HepG2 (cell line): ENCODE measurements at places on chromosomes 6 and 20. TPM values are rescaled to one million over a fixed set of nuclear protein-coding genes. Genes with fewer than 3 reads are reported as not detected.

The VGLL2 gene
- total RNA-seq = not detected in 2 replicates

The CCDC170 gene
- total RNA-seq = 5.1 and 8.9 TPM in 2 replicates

The TFAP2A gene
- not detected in 2 replicates for total RNA-seq

The GPX5 gene
- total RNA-seq = not detected in 2 replicates

The PTGIS gene
- total RNA-seq = not detected in 2 replicates

The CDKN1A gene
- 56.0 and 60.7 TPM in 2 replicates for total RNA-seq

The RAE1 gene
- total RNA-seq = 72.9 and 84.7 TPM in 2 replicates

The ID4 gene
- total RNA-seq = 0.44 and 0.60 TPM in 2 replicates

The TRIM40 gene
- 0.13 TPM in 1 of 2 replicates, not detected in the other for total RNA-seq

The TNF gene
- not detected in 2 replicates for total RNA-seq

The ACTL10 gene
- total RNA-seq = not detected in 2 replicates

The CAPN11 gene
- 0.07 TPM in 1 of 2 replicates, not detected in the other for total RNA-seq

The RNGTT gene
- total RNA-seq = 22.6 and 27.8 TPM in 2 replicates

The PRIM2 gene
- total RNA-seq = 52.7 and 70.0 TPM in 2 replicates

The KCNB1 gene
- 0.02 TPM in 1 of 2 replicates, not detected in the other for total RNA-seq

The DACT2 gene
- not detected in 2 replicates for total RNA-seq

The SYTL3 gene
- total RNA-seq = 0.11 and 0.17 TPM in 2 replicates

The GLP1R gene
- total RNA-seq = not detected in 2 replicates

The WDR27 gene
- 10.0 and 34.1 TPM in 2 replicates for total RNA-seq

The KCNK16 gene
- total RNA-seq = not detected in 2 replicates

The RBBP8NL gene
- 0.46 and 0.86 TPM in 2 replicates for total RNA-seq

The HSPA12B gene
- total RNA-seq = not detected in 2 replicates

The HCRTR2 gene
- total RNA-seq = not detected in 2 replicates

The PIGT gene
- 26.4 and 65.9 TPM in 2 replicates for total RNA-seq

The TNFRSF6B gene
- not detected in 2 replicates for total RNA-seq

The FUT9 gene
- not detected in 2 replicates for total RNA-seq

The RBM24 gene
- total RNA-seq = 1.2 and 1.5 TPM in 2 replicates
